Fibroblast of skin of back (primary cell): ENCODE measurements at places on chromosomes 11 and 22.

DNA sequence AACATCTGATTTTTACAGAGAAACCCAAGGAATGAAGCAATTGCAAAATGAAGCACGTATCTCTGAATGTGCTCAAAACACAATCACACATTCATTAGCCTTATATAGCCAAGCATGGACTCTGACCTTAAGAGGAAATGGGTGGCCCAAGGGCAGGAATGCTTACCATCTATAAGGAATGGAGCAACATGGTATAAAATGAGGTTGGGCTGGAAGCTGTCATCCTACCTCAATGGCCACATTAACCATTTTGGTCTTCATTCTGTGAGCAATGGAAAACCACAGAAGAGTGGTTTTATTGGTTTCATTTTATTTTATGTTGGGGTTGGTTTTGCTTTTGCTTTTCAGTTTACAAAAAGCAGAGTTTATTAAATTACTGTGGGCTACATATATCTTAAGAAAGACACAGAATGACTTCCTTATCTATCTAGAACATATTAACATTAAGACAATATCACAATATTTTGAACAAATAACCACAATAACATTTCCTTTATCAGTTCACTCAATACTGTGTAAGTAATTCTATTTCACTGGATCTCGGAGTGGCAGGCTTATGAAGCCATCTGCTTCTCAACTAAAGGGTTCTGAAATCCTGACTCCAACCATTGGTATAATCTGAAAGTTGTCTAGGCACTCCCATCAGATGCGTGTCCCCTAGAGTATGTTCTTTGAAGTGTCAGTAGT lies 10.8 kb upstream of the MS4A13 start:
- DNase-seq: no peak

GRCh38 chr11:56497010-56497409 lies 5.8 kb upstream of the OR5M8 start:
- DNase-seq: no peak

DNA sequence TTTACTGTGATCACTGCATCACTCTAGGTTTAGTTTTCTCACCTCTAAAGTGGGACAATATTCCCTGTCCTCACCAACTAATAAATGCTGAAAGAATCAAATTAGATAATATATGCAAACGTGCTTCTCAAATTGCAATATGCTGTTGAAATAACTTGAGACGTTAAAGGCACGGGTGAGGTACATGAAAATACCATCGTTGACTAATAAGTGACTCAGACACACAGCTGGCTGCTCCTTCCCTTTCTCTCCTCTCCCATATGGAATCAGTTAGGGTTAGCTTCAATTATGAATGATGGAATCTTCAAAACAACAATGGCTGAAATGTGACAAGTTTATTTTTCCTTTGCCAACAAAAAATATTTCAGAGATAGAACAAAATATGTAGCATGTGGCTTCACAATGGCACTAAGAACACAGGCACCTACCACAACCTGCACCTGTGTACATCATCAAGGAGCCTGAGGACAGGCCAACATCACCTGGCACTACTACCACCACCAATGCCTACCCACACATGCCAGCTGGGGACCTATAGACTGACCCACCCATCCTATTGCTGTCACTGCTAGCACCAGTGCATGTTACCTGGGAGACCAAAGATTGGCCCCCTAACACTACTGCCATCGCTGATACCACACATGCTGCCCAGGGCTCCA lies 13.7 kb downstream of the GDPD4 start:
- DNase-seq: peak; percentile 90

DNA sequence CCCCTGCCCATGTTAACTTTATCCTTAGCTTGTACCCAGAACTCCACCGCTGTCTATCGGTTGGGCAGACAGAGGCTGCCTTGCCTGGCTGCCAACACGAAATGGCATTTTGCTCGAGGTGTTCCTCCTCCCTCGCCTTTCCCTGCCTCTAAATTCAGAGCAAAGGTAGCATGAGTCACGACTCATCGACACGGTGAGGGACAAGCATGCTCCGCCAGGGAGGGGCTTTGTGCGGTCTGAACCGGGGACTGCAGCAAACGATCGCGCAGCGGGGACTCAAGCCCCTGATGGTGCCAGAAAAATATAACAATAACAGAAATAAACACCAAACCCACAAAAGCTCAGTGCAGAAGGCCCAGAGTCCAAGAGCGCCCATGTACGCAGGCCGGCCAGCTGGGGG lies 52.3 kb downstream of the RTL6 start:
- DNase-seq: no peak

DNA sequence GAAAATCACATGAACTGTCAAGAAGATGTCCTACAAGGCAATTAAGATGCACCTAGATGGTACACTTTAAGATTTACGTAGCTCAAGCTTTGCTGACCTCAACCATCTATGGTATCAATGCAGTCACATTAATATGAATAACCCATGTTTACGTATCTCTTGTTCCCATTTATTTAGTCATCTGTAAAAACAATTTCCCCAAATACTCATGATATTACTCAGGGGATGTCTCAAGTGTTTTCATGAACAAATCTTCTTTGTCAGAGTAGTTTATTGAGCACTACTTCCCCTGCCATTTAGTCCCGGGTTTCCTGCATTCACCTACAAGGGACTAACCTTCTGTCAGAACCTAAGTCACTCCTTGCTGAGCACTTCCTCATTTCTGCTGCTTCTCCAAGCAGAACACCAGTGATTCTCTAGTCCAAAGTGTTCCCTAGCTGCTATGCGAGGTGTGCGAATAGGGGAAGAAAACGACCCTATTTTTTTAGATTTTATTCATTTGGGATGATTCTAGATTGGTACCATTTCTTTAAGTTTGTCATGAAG lies 554.3 kb upstream of the LRRC4C start:
- peak; percentile 83 for DNase-seq

DNA sequence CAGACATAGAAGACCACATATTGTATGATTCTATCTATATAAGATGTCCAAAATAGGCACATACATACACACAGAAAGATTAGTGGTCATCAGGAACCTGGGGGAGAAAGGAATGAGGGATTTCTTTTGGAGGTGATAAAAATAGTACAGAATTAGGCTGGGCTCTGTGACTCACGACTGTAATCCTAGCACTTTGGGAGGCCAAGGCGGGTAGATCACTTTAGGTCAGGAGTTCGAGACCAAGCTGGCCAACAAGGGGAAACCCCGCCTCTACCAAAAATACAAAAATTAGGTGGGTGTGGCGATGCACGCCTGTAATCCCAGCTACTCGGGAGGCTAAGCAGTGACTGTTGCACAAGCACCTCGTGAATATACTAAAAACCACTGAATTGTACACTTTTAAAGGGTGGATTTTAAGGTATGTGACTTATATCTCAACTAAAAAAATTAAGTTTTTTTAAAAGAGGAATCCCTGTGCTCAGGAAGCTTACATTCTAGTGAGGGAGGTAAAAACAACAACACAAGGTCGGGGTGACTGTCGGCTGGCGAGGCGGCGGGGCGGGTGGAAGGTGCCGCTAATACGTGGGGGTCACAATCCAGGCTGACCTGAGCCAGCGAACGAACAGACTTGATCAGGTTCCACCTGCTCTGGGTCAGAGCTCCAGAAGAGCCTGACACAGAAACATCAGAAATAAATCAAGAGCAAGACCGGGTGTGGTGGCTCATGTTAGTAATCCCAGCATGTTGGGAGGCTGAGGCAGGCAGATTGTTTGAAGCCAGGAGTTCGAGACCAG lies 25.3 kb upstream of the TESMIN start:
- DNase-seq: no peak

DNA sequence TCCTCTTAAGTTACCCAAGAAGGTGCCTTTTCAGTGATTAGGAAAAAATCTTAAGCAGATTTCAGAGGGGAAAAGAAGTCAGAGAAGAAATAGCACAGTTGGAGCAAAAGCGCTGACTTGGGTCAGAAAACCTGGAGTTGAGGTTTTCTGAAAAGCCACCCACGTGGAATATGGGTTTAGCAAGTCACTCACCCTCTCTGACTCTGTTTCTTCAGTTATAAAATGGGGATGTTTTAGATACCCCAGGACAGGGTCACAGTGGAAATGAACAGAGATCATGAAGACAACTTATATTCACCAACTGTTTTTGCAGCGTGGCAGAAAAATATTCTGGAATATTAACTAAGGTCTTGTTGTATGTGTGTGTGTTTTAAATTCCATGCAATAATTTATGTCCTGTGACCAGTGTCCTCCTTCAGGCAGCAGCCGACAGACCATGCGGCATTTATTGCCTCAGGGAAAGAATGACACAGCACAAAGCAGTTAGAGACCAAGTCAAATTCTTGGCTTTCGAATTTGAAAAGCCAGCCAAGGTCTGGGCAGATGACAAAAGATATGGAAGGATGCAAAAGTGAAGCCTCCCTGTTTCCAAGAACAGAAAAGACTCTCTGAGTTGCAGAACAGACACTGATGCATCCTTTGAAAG lies 119.9 kb downstream of the MIAT start:
- peak; percentile 47 for DNase-seq

- DNase-seq: peak; percentile 94
Measured at GRCh38 chr11:5550440-5551095, 2.2 kb upstream of the OR52H1 start.

DNA sequence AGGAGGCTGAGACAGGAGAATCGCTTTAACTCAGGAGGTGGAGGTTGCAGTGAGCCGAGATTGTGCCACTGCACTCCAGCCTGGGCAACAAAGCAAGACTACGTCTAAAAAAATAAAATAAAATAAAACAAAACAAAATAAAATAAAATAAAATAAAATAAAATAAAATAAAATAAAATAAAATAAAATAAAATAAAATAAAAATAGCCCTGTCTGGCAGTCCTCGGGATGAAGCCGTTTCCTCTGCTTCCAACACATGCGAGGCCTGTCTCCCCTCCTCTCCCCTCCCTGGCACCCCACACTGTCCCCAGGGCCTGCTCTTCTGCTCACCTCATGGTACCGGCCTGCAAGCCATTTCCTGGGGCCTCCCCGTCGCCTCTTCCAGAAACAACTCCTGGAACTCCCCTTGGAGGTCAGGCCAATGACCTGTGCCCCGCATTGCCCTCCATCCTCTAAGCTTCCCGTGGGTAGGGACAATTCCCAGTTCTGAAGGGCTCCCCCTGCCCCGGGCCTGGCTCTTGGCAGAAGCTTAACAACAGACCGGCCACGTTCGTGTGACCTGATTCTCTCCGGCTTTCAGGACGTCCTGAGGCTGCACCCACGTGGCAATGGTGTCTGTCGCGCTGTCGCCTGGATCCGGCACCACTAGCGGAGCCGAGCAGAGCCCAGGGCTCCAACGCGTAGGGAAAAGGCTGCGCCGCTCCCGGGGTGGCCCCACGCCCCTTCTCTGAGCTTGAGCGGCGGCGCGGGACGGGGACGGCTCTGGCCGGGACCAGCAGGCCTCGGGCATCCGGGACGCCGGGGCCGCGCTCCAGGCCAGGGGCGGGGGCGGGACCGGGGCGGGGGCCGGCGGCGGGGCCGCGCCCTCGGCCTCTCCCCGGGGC lies 456 bp upstream of the PARVB start:
- DNase-seq: peak; percentile 63

DNA sequence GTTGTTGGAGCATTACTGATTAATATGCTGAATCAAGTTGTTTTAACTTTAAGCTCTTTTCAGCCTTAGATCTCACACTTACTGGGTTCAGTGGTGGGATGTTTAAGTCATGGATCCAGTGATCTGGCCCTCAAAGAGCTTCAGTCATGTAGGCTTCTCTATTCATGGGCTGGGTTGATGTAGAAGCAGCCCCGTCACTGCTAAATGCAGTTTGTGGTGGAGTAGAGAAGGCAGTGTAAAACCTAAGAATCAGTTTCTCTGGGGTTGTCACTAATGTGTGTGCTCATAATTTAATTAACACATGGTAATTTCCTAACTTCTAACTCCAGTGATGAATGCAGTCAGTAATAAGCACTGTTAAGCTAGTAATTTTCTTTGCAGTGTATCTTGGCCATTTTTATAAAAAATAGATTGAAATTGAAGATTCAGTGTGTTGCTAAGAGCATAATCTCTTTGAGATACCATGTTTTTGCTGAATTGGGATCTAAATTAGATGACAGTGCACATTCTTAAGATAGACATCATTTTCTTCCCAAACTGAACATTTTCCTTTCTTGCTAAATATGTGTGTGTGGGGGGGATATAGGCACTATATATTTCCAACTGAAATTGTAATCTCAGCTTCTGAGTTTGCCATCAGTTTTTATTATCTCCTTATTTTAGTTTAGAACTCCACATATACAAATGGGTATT lies 9.0 kb downstream of the SPCS2 start:
- DNase-seq: peak; percentile 13

DNA sequence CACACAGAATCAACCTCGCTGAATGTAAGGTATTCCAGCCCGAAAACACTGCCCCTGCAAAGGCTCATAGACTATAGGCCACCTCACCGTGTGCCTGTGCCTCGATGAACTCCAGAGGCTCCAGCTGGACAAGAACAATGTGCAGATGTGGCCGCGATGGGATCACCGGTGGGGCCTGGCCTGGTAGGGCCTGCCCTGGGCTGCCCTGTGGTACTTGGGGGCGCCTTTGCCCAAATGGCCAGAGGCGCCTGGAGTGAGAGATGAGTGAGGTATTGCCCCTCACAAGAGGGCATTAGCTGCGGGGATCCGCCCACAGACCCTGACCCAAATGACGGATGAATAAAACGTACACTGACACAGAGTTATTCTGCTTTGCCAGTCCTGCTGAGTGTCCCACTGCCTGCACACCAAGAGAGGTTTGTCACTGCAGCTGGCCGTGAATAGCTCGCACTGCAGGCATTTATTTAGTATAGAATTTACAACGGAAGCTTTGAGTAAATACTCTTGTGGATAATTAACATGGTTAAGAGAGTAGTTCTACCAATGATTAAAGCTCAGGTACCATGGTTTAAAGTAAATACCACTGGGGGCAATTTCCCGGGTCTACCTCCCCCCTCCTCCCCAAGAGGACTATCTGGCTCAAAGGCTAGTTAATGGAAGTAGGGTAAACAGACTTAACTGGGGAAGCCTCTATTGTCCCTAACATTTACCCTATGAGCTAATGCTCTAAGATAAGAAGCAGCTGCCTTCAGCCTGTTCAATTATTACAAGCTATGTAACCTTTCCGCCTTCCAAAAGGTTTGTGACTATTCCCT lies 101.1 kb upstream of the IGLL5 start:
- no peak for DNase-seq
